Occipital lobe (tissue), 3 donors: ENCODE measurements at places on chromosomes 7 and 10. TPM values are rescaled to one million over a fixed set of nuclear protein-coding genes. Genes with fewer than 3 reads are reported as not detected.

SUN3 gene
- total RNA-seq = not detected

SRRM3 gene
- total RNA-seq = 6.7 TPM

ELOVL3 gene
- 0.16 TPM for total RNA-seq

RINT1 gene
- 23.9 TPM for total RNA-seq

GSTO2 gene
- total RNA-seq = 0.62 TPM

SPAG6 gene
- 1.2 TPM for total RNA-seq

H2AZ2 gene
- total RNA-seq = 246 TPM

ST8SIA6 gene
- 16.2 TPM for total RNA-seq

SLC26A5 gene
- not detected for total RNA-seq

NUP205 gene
- 58.0 TPM for total RNA-seq

NPC1L1 gene
- 0.16 TPM for total RNA-seq

PON1 gene
- not detected for total RNA-seq

VAX1 gene
- 1.2 TPM for total RNA-seq

ARHGEF5 gene
- total RNA-seq = 1.4 TPM

IRF5 gene
- 1.6 TPM for total RNA-seq

KIF20B gene
- 11.2 TPM for total RNA-seq

PRF1 gene
- total RNA-seq = not detected

MPLKIP gene
- 13.4 TPM for total RNA-seq

TMEM178B gene
- total RNA-seq = 50.7 TPM

SMKR1 gene
- 2.3 TPM for total RNA-seq

CPXM2 gene
- total RNA-seq = 0.16 TPM

CASP7 gene
- 3.9 TPM for total RNA-seq

FAM13C gene
- total RNA-seq = 24.3 TPM

BCAP29 gene
- total RNA-seq = 66.9 TPM

CALML3 gene
- not detected for total RNA-seq

C10orf67 gene
- total RNA-seq = 0.16 TPM

CTTNBP2 gene
- total RNA-seq = 39.0 TPM

TRIM50 gene
- 0.16 TPM for total RNA-seq

SEMA3D gene
- 4.4 TPM for total RNA-seq

HTRA1 gene
- 58.5 TPM for total RNA-seq
